Activated T-cell treated with anti-CD3 and anti-CD28 coated beads, Interleukin-2, amount 50 U/mL, for 24 hours (primary cell): ENCODE measurements at places on chromosomes 1 and 21.
A peak's percentile ranks its signal among the peaks of the same experiment; 100 is the strongest.

- DNase-seq = no peak
- no peak overlapping the region for H3K27ac ChIP-seq
- H3K27me3 ChIP-seq = peaks cover 7% of the 10 kb centered on the region
- no peaks in the 10 kb centered on the region for H3K36me3 ChIP-seq
- H3K4me1 ChIP-seq = no peaks in the 10 kb centered on the region
Observed at GRCh38 chr21:32844653-32845436, 73.3 kb upstream of the PAXBP1 start.

GRCh38 chr21:45984584-45985095 lies 3.1 kb downstream of the COL6A1 start:
- no peak overlapping the region for H3K4me3 ChIP-seq
- H3K4me1 ChIP-seq = peaks cover 2% of the 10 kb centered on the region
- H3K27ac ChIP-seq = no peak overlapping the region
- DNase-seq = no peak
- H3K36me3 ChIP-seq = no peaks in the 10 kb centered on the region
- peaks cover under 1% of the 10 kb centered on the region for H3K27me3 ChIP-seq

GRCh38 chr1:202649553-202650392 lies 60.5 kb downstream of the SYT2 start:
- peaks cover under 1% of the 10 kb centered on the region for H3K4me1 ChIP-seq
- H3K27ac ChIP-seq = no peak overlapping the region
- no peak overlapping the region for H3K4me3 ChIP-seq
- no peak for DNase-seq
- H3K27me3 ChIP-seq = peaks cover 33% of the 10 kb centered on the region
- H3K36me3 ChIP-seq = no peaks in the 10 kb centered on the region

GRCh38 chr1:189787201-189787600 lies 690.5 kb downstream of the BRINP3 start:
- H3K4me3 ChIP-seq = no peak overlapping the region
- H3K27ac ChIP-seq = no peak overlapping the region
- H3K4me1 ChIP-seq = no peaks in the 10 kb centered on the region
- no peaks in the 10 kb centered on the region for H3K36me3 ChIP-seq
- H3K27me3 ChIP-seq = no peaks in the 10 kb centered on the region

DNA sequence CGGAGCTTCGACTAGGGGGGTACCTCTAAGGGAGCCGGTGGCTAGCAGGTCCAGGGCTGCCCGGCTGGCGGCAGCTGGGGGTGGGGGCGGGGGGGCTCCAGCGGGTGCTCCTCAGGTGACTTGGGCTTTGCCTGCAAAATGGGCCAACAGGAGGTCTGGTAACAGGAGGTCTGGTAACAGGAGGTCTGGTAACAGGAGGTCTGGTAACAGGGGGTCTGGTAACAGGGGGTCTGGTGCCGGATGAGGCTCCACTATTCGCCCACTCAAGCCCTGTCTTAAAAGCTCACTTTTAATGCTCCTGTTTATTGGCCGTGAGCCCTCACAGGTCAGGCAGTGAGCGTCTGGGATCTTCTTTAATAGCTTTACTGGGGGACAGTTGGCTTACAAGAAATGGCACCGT lies 40.4 kb upstream of the ACTRT2 start:
- no peaks in the 10 kb centered on the region for H3K4me1 ChIP-seq
- no peaks in the 10 kb centered on the region for H3K36me3 ChIP-seq
- H3K27ac ChIP-seq = no peak overlapping the region
- DNase-seq = no peak
- no peak overlapping the region for H3K4me3 ChIP-seq
- no peaks in the 10 kb centered on the region for H3K27me3 ChIP-seq

GRCh38 chr1:46065405-46065804 lies 67.0 kb downstream of the PIK3R3 start:
- no peaks in the 10 kb centered on the region for H3K36me3 ChIP-seq
- peaks cover 17% of the 10 kb centered on the region for H3K4me1 ChIP-seq
- H3K4me3 ChIP-seq = no peak overlapping the region
- H3K27ac ChIP-seq = no peak overlapping the region

GRCh38 chr1:41713557-41714327 lies 205.0 kb downstream of the HIVEP3 start:
- H3K27me3 ChIP-seq = no peaks in the 10 kb centered on the region
- H3K4me1 ChIP-seq = peaks cover 13% of the 10 kb centered on the region
- no peak for DNase-seq
- no peaks in the 10 kb centered on the region for H3K36me3 ChIP-seq
- H3K27ac ChIP-seq = no peak overlapping the region

DNA sequence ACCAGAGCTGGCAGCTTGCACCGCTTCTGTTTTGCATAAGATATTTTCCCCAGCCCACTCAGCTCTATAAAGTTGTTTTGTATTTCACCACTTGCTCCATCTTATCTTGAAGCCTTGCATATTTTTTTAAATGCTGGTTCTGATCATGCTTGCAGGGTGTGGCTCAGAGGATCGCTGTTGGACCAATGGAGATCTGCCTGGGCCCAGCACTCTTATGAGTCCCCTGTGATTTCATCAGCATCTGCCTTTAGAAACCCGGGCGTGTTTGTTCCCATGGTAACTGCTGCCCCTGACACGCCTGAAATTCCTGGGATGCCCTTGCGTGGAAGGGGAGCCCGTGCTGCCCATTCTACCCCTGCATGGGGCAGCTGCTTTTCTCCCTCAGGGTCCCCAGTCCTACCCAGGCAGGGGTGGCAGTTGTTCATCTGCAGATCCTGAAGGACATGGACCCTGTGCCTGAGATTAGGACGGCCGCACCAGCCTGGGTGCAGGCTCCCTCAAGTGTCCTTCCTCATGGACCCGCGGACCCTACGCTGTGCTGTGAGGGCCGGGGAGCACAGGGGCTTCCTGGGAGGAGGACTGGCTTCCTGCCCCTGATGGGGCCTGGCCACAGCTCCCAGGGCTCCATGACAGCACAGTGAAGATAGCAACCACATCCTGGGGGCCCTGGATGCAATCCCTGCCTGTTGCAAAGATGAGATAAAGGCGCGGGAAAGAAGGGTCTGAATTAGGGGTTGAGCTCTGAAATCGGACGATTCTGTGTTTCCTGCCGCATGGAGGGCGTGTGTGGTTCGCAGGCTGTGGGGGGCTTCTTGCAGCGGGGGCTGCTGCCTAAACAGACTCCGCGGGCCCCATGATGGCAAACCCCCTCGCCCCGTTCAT lies 226.5 kb downstream of the SDCCAG8 start:
- H3K27ac ChIP-seq = peak overlapping the region; percentile 52
- no peak for DNase-seq
